ENCODE measurements at places on chromosomes 12 and 14. TPM values are rescaled to one million over a fixed set of nuclear protein-coding genes. Genes with fewer than 3 reads are reported as not detected.

GRCh38 chr14:42676636-42677035 is 1070.0 kb downstream of the LRFN5 start:
- H3K36me3 ChIP-seq, result no peaks in the 10 kb centered on the region
- no peak overlapping the region for H3K27ac ChIP-seq
- H3K27me3 ChIP-seq, result no peaks in the 10 kb centered on the region
- no peaks in the 10 kb centered on the region for H3K4me1 ChIP-seq
- no peak for DNase-seq
- no peak overlapping the region for H3K4me3 ChIP-seq

DNA sequence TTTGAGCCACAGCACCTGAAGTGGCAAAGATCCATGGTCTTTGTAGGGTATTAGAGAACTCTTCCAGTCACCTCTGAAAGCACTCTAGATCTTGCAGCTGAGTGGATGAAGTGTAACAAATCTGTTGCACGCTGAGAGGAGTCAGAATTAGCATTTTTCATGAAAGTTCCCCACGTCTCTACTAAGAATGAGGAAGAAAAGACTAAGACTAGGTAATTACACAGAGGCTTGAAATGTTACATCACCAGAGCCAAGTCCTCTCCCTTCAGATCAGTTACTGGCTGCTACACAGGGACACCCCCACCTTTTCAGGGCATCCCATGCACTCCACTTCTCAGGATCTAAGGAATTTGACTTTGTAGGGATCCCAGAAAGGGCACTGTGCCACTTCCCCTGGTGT is 98.6 kb upstream of the FKBP4 start:
- no peaks in the 10 kb centered on the region for H3K27me3 ChIP-seq
- H3K36me3 ChIP-seq, result no peaks in the 10 kb centered on the region
- no peak overlapping the region for H3K4me3 ChIP-seq

- H3K27ac ChIP-seq, result no peak overlapping the region
- H3K36me3 ChIP-seq, result no peaks in the 10 kb centered on the region
- DNase-seq, result no peak
- H3K27me3 ChIP-seq, result peaks cover 5% of the 10 kb centered on the region
- no peaks in the 10 kb centered on the region for H3K4me1 ChIP-seq
Measured at GRCh38 chr14:104856157-104856868, 8.8 kb upstream of the CEP170B start.

- H3K27ac ChIP-seq, result no peak overlapping the region
- peaks cover 22% of the 10 kb centered on the region for H3K27me3 ChIP-seq
- H3K36me3 ChIP-seq, result no peaks in the 10 kb centered on the region
- DNase-seq, result no peak
- H3K4me1 ChIP-seq, result no peaks in the 10 kb centered on the region
- H3K4me3 ChIP-seq, result no peak overlapping the region
Measured at GRCh38 chr12:120654656-120655055, 14.2 kb downstream of the CABP1 start.

- no peaks in the 10 kb centered on the region for H3K4me1 ChIP-seq
- H3K4me3 ChIP-seq, result no peak overlapping the region
- no peaks in the 10 kb centered on the region for H3K27me3 ChIP-seq
- no peaks in the 10 kb centered on the region for H3K36me3 ChIP-seq
- H3K27ac ChIP-seq, result no peak overlapping the region
Measured at GRCh38 chr14:32762886-32763285, 175.8 kb upstream of the NPAS3 start.

DNA sequence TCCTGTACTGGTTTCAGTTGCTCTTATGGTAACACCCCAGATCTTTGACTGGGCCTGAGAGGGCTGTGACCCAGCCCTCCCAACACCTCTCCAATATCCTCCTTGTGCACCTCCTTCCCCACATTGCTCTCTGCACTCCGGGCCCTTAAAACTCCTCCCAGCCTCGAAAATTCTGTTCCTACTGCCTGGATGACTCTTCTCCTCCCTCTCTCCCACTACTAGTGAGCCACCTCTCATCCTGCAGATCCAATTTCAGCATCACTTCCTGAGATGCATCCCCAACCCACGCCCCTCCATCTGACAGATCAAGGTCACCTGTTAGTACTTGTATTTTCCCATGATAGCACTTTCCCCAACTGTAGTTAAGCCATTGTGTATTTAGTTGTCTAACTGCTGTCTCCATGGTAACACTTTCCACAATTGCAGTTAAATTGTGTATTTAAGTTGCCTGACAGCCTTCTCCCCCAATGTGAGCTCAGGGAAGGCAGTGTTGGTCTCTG is 11.5 kb upstream of the NT5DC3 start:
- no peak overlapping the region for H3K4me3 ChIP-seq
- no peaks in the 10 kb centered on the region for H3K36me3 ChIP-seq
- DNase-seq, result no peak
- H3K27me3 ChIP-seq, result no peaks in the 10 kb centered on the region
- peaks cover 4% of the 10 kb centered on the region for H3K4me1 ChIP-seq

- peaks cover 3% of the 10 kb centered on the region for H3K4me1 ChIP-seq
- H3K27ac ChIP-seq, result no peak overlapping the region
- no peaks in the 10 kb centered on the region for H3K27me3 ChIP-seq
- peaks cover 54% of the 10 kb centered on the region for H3K36me3 ChIP-seq
Measured at GRCh38 chr12:26651566-26652188, 181.3 kb downstream of the ITPR2 start.

GRCh38 chr14:100979780-100980179 is 76.3 kb upstream of the RTL1 start:
- no peak overlapping the region for H3K27ac ChIP-seq
- no peak for DNase-seq
- H3K4me1 ChIP-seq, result no peaks in the 10 kb centered on the region
- no peak overlapping the region for H3K4me3 ChIP-seq
- H3K36me3 ChIP-seq, result no peaks in the 10 kb centered on the region
- peaks cover 14% of the 10 kb centered on the region for H3K27me3 ChIP-seq

- no peak overlapping the region for H3K4me3 ChIP-seq
- no peak overlapping the region for H3K27ac ChIP-seq
- peaks cover 54% of the 10 kb centered on the region for H3K4me1 ChIP-seq
- DNase-seq, result no peak
- H3K27me3 ChIP-seq, result no peaks in the 10 kb centered on the region
Measured at GRCh38 chr12:69476276-69477017, 6.3 kb downstream of the FRS2 start.

DNA sequence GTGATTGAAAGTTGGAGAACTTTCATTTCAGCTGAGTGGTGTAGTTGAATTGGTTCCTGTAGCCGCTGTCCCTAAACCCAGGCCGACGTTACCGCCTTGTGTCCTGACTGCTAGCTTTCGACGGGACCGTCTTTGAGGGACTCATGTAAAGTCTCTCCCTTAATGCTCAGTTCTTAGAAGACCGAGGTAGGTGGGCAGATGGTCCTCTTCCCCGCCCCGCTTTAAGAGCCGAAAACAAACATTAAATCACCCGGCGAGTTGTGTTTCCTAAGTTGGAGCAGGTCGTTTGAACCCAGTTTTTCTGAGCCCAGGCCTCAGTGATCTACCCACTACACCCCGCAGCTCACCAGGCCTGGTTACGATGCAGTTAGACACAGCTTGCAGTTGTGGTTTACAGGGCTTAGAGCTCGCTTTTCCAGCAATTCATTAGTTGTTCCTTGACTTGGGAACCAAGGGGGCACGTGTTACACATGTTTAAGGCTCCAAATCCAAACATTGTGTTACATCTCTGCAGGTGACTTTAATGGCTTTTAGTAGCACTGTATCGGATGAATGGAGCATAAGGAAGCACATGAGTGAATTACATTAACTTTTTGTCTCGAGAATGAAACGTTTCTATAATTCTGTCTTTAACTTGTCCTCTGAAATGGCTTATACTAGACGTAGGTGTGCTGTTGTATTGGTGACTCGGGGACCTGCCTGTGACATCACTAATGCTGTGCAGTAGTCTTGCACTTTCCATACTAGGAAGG is 790 bp downstream of the NEDD1 start:
- no peaks in the 10 kb centered on the region for H3K27me3 ChIP-seq
- H3K4me1 ChIP-seq, result peaks cover 40% of the 10 kb centered on the region
- peaks cover 31% of the 10 kb centered on the region for H3K36me3 ChIP-seq
- peak; percentile 48 for DNase-seq
- peak overlapping the region; percentile 96 for H3K27ac ChIP-seq
- H3K4me3 ChIP-seq, result peak overlapping the region; percentile 97

GRCh38 chr12:129001826-129002225 is 148.5 kb downstream of the GLT1D1 start:
- H3K27ac ChIP-seq, result no peak overlapping the region
- no peaks in the 10 kb centered on the region for H3K36me3 ChIP-seq
- H3K4me1 ChIP-seq, result no peaks in the 10 kb centered on the region
- no peak overlapping the region for H3K4me3 ChIP-seq
- DNase-seq, result no peak
- H3K27me3 ChIP-seq, result peaks cover 2% of the 10 kb centered on the region

Gene EID3
- 4.8 TPM for total RNA-seq

Gene TWF1
- 18.9 TPM for total RNA-seq

Gene CD27
- 160 TPM for total RNA-seq

Gene AQP2
- total RNA-seq, result not detected

Gene FAM90A1
- 0.27 TPM for total RNA-seq

Gene FBRSL1
- 41.4 TPM for total RNA-seq

Gene MYH6
- not detected for total RNA-seq

Gene TOMM20L
- total RNA-seq, result not detected

Gene MORN3
- 1.1 TPM for total RNA-seq

Gene CGRRF1
- total RNA-seq, result 10.0 TPM
